ENCODE measurements at places on chromosomes 2 and 18.

- no peak for DNase-seq
Measured at GRCh38 chr2:191638802-191639172, 39.1 kb upstream of the NABP1 start.

DNA sequence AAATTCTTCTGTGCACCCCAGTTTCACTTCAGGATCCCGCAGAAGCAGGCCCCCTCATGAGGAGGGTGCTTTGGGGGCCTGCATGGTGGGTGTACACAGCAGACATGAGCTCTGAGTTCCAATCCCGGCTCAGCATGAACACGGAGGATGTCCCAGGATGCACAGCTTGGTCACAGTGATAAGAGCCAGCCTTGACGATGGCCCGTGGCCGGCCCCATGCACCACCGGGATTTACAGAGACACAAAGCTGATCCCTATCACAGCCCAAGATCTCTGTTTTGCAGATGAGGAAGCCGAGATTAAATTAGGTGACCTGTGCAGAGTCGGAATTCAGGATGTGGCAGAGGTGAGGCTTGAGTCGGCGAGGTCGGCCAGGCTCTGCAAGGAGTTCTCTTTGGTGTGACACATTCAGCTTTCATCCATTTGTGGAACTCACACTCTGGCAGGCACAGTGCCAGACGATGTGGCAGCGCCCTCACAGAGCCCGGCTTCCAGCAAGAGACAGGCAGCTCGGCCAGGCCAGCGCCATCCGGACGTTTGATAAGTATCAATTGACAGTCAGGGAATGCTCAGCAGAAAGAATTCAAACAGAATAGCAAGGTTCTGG is 456.3 kb upstream of the MYT1L start:
- no peak for DNase-seq

DNA sequence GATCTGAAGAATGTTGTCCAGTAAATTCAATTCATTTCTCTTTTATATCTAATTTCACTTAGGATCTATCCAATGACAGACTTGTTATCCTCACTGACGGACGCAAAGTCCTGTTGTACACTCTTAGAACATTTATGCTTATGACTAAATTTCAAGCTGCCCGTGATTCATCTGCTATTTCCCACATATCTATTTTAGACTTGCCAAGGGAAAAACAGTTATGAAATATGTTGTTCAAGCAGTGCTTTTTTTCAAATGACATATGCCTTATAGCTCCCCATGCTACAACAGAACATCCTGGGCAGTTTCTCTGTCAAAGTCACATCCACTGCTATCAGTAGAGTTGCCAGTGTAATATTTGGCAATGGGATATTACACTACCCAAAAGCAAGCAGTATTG is 94.2 kb upstream of the CBLN2 start:
- no peak for DNase-seq

DNA sequence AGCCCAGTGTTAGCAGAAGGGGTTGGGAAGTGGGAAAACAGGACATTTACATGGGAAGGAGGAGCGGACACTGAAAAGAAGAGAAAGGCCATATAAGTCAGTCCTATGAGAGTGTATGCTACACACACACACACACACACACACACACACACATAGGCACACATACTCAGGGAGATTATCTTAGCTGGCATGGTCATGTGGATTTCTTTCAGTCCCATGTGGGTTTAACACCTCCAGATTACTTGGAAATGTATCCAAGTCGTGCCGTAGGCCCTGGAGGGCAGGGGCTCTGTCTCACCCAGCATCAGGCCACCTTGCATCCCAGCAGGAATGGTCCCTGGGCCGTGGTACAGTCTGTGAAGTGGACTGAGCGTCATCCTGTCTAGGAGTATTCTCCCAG is 113.3 kb upstream of the CAPN13 start:
- no peak for DNase-seq

- DNase-seq: no peak
Measured at GRCh38 chr2:239310401-239311061, 90.3 kb downstream of the HDAC4 start.

- DNase-seq: no peak
Measured at GRCh38 chr2:110124038-110124825, 8.6 kb upstream of the MALL start.

DNA sequence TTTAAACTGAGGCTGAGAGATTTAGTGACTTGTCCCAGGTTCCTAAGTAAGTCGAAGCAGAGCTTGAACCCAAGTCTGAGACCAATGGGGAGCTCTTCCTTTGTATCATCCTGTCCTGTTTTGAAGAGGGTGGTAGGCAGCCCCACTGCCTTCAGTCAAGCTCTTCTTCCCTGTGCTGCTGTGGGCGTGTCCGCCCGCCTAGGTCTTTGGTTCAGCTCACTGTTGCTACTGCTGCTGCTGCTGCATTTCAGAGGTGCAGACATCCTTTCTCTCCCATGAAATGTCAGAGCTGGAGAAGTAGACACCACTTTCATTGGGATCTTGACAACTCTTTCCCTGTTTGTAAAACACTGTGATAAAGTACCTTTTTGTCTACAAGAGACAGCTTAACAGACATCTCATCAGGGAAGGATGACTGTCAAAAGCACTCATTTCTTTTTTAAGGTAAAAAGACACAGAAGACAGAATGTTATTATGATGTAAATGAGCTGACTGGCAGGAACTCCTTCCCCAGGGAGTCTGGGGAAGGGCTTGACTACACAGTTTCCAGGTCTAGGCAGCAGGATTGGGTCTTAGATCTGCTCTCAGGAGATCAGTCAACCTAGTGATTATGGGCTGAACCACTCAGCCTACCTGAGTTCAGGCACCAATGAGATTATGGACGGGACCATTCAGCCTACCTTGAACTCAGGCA is 91.7 kb upstream of the TRIB2 start:
- no peak for DNase-seq

DNA sequence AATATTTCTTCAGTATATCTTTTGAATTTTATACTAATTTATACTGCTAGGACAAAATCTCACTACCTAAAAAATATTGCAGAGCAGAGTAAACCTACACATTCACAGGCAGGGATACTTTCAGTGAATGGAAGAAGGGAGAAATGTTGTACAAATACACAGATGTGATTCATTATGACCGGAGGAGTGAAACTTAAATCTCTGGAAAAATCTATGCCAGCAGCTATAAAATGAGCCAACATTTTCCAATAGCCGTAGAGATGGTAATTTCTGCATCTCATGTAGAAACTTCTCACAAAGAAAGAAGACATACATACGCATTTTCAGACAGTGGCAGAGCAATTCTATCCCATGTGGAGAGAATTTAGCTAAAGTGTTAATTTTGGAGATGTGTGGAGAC is 54.8 kb downstream of the KCNS3 start:
- no peak for DNase-seq

- no peak for DNase-seq
Measured at GRCh38 chr2:54954705-54955357, 95.4 kb downstream of the RTN4 start.

GRCh38 chr2:222159221-222159620 is 139.6 kb downstream of the PAX3 start:
- DNase-seq: no peak

DNA sequence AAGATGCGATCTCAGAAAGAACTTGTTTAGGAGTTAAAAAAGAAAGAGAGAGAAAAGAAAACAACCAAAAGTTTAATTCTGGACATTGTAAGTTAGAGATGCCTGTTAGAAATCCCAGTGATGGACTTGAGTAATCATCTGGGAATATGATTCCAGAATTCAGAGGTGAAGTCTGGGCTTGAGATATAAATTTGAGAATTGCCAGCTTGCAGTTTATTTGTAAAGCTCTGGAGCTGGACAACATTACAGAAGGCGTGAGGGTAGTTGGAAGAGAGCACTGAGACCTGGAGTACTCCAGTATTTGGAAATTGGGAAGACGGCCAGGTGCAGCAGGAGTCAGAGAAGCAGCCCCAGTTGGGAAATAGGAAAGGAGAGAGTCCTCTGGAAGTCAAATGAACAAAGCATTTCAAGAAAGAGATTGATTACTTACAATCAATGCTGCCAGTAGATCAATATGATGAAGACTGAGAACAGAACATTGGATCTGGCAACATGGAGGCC is 128.8 kb upstream of the ARHGAP28 start:
- no peak for DNase-seq

DNA sequence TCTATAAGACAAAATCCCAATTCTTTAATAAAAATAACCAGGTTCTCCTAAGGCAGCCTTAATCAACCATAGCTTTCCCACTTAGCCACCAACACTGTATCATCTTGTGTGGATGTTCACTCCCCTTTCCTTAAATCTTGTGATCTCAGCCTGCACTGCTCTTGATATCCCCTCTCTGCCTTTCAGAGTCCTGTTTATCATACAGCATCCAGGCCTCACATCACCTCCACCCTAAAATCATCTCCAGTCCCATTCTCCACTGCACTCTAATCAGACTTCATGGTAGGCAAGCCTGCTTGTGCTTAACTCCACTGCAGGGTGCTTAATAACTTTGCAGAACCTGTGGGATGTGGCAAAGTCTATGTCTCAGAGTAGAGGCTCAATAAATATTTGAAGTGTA is 18.8 kb downstream of the ARHGAP15 start:
- DNase-seq: no peak

DNA sequence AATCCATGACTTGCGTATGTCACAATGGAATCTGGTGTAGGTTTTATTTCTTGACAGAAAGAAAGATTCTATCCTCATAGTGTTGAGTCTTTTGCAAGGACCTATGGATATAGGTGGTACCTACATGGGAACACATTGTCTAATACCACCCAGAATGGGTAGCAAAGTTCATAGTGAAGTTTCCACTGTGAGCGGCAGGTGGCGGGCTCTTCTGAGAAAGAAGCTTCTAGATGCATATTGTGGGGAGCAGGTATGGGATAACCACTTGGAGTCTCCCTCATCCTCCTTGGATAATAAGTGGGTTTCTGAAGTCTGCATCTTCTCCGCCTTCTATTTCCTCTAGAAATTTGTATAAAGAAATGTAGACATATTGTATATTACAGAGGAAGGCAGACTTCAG is 44.9 kb downstream of the LINC00305 start:
- no peak for DNase-seq

- no peak for DNase-seq
Measured at GRCh38 chr2:1157107-1157506, 206.5 kb downstream of the SNTG2 start.

DNA sequence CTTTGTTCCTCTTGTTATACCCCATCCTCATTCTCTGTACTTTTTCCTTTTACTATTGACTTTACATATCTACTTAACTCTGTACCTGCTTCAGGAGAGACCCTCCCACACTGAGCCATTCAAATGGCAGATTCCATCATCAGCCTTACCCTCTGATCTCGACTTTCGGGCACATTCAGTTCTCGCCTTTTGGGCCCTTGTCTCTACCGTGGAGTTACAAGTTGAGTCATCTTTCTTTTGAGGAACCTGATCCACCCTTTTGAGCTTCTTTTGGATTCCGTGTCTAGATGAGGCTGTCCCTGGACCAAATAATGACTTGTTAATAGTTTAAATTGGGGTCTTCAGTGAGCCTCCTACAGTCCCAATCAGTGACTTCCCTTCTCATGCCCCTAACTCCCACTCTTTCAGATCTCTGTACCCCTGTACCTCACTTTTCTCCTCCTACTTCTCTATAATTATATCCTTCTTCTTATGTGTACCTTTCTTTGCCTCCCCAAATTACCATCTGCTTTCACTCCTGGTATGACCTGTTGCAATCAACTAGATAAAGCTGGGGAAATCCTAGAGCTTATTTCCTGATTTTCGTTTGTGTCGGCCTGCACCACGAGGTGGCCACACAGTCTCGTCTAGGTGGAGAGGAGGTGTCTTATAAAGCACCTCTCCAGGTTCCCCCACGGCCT is 17.2 kb downstream of the SP110 start:
- DNase-seq: no peak

- no peak for DNase-seq
Measured at GRCh38 chr18:59549503-59550173, 147.6 kb downstream of the CCBE1 start.

DNA sequence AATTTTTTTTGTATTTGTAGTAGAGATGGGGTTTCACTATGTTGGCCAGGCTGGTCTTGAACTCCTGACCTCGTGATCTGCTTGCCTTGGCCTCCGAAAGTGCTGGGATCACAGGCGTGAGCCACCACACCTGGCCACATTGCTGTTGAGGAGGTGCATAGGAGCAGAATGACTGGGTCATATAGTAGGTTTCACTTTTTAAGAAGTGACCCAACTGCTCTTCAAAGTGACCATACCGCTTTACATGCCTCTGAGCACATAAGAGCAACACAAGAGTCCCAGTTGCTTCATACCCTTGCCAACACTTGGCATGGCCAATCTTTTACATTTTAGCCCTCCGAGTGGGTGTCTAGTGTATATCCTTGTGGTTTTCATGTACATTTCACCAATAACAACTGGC is 28.9 kb downstream of the RRM2 start:
- DNase-seq: no peak

DNA sequence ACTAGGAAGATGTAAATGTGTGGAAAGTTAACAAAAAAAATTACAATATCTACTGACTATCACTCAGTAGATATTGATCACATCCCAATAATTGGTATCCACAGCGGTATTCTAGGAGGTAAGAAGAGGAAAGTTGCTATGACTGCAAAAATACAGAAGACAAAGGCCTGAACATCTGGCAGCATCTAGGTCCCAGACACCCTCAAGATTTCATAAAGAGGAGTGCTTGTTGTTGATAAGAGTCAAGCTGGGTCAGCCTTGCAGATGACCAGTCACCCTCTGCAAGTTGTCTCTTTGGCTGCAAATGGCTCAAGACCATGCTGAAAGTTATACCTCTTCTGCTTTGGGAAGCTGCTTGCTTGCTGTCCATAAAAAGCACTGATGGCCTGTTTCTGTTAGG is 228.4 kb upstream of the FBXO11 start:
- DNase-seq: no peak

GRCh38 chr2:217953011-217953481 is 49.7 kb downstream of the TNS1 start:
- no peak for DNase-seq

DNA sequence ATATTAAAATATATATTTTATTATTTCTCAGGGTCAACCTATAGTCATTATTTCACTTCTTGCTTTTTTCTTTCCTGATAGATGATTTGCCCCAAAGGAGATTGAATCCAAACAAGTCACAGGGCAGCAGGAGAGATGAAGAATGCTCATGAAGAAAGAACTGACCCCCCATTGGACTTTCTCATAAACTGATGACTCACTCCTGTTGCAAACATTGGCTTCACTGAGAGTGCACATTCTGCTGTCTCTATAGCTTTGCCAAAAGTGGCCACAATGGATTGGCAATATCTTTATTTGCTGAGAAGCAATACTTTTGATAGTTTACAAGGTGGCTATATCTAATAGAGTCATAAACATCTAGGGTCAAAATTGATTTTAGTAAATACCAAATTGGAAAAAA is 55.9 kb upstream of the ZNF385B start:
- DNase-seq: no peak
